HTR-8/SVneo (cell line): ENCODE measurements at places on chromosomes 16 and 17.
A peak's percentile ranks its signal among the peaks of the same experiment; 100 is the strongest.

DNA sequence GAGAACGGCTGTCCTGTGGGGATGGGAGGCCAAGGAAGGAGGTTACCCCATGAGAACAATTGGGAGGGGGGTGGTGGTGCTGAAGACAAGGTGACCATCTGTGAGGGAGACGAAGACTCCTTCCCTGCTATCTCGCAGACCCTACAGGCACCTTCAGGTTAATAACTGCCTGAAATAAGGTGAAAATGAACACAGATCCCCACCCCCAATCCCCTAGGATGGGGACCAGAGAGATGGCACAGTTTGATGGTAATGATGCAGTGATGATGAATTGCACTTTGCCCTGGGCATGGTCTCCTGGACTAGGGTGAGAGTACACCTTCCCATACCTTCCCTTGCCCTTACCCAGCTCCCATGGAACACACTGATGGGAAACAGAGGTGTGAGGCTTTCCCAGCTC is 1.4 kb upstream of the NAE1 start:
- DNase-seq, result no peak

DNA sequence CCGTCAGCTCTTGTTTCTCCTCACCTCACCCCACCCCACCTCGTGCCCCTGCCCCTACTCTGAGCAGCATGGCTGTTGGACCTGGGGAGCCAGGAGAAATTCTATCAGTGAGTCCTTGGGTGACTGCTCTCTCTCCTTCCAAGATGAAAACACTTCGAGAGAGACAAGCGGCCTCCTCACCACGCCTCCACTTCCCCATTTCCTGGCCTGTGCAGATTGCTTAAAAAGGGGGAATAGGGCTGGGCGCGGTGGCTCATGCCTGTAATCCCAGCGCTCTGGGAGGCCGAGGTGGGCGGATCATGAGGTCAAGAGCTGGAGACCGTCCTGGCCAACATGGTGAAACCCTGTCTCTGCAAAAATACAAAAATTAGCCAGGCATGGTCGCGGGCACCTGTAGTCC is 9.5 kb downstream of the DLX4 start:
- no peak for DNase-seq

- DNase-seq, result peak; percentile 24
Measured at GRCh38 chr16:84700446-84701300, 873 bp downstream of the USP10 start.

DNA sequence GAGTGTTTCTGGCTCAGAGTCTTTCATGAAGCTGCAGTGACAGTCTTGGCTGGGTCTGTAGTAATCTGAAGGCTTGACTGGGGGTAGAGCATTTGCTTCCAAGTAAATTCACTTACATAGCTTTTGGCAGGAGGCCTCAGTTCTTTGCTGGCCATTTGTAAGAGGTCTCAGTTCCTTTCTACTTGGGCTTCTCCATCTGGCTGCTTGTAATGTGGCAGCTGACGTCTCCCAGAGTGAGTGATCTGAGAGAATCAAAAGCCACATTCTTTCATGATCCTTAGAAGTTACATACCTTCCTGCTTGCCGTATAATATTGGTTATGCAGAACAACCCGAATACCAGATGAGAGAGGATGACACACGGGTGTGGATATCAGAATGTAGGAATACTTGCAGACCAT is 39.8 kb downstream of the NF1 start:
- no peak for DNase-seq

- no peak for DNase-seq
Measured at GRCh38 chr17:58081646-58082340, 1.4 kb upstream of the DYNLL2 start.

DNA sequence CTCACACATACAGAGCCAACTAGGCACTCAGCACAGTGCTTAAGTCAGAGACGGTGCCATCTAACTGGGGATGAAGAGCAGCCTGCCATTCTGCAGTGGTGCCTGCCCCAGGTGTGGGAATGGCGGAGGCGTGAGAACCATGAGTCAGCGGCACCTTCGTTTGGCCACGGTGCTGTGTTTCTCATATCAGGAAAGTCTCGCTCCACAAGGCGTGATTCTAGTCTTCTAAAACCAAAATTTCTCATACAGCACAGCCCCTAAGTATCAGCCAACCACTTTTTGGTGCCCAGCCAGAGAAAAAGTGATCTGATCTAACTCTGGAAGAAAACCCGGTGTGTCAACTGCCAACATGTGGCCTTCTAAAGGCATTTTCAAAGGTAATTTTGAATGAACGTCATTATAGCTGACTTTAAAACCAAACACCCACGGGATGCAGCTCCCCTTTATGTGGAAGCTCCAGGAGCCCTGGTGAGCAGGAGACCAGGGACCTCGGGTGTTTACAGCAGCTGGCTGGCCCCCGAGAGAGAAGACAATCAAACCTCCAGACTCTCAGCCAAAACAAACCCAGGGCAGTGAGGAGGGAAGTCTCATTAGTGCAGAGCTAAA is 54.6 kb downstream of the ABCC12 start:
- DNase-seq, result no peak

DNA sequence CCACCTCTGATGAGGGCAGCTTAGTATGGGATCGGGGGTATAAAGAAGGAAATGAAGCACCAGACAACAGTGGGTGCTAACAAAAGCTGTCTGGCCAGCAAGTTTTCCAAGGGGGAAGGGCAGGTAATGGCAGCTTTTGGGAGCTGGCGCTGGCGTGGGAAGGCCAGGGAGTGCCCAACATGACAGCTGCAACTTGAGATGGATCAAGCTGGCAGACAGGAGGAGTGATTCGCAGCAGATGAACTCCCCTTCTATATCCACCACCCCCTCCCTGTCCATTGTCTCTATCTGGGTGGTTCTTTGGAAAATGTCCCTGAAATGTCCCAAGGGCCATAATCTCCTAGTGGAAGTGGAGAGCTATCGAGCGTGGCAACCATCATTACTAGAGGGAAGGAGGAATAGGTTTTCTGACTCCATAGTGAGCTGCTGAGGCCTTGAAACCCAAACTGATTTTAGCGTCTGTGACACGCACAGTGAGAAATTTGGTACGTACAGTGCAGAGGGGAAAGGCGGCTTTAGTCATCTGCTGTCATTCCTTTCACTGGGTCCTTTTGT is 4.8 kb upstream of the INPP5K start:
- DNase-seq, result no peak

- DNase-seq, result no peak
Measured at GRCh38 chr16:8621222-8621571, 301 bp upstream of the METTL22 start.

GRCh38 chr16:15533386-15533785 is 99.0 kb downstream of the BMERB1 start:
- DNase-seq, result no peak
